ENCODE measurements at places on chromosomes 12 and 14.
A peak's percentile ranks its signal among the peaks of the same experiment; 100 is the strongest.

- DNase-seq: peak; percentile 39
These were observed 153.9 kb upstream of the RMST start for GRCh38 chr12:97308576-97309198.

DNA sequence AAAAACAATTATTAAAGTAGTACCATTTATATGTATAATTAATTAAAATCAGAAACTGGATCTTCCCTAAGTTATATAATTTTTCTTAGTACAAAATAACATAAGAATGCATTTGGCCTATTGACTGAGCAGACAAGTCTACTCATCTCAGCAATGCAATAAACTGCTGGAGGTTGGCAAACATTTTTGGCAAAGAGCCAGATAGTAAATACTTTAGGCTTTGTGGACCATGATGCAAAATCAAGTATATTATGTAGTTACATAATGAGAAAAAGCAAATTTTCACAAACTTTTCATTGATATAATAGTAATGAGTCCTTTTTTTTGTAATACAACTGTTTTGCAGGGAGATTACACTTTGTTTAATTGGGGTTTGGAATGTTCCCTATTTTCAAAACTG lies 30.9 kb downstream of the ERGIC2 start:
- DNase-seq: peak; percentile 56

DNA sequence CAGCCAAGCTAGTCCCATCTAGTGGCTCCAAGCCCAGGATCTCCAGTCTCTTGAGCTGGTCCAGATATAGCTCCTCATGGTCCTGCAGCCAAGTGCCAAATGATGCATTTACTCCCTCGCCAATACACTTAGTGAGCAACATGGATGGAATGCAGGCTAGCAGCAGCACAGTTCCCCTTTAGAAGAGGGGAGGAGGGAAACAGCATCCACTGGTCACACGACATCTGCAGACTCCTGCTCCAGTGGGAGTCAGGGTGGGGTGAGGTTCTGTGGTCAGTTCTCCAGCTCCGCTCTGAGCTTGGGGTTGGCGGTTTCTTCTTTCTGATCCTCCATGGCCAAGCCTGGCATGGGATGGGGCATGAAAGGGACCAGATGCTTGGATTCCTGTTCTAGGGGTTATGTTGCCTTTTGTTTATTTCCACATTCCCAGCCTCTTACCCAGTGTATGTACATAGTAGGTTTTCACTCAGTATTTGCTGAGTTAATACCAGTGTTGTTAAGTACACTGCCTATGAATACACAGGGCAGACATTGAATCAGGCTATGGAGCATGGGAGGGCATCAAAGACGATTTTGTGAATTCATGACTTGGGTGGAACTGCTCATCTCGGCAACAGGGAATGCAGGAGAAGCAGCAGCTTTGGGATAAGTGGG lies 57.3 kb downstream of the GALNT16 start:
- DNase-seq: peak; percentile 88

DNA sequence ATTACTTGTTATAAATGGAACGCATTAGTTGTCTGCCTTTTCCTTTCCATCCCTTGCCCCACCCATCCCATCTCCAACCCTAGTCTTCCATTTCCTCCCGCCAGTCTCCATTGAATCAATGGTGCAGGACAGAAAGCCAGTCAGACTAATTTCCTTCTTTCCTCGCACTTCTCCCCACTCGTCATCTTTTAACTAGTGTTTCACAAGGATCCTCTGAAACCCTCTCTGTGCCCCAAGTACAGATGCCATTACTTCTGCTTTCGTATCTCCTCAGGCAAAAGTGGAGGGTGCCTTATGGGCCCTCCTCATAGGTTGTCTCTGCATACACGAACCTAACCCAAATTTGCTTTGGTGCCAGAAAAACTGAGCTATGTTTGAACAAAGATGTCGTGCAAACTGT lies 4.2 kb downstream of the DAZAP2 start:
- DNase-seq: no peak

GRCh38 chr12:105279460-105280056 lies 43.6 kb upstream of the APPL2 start:
- DNase-seq: no peak

- no peak for DNase-seq
These were observed 116.3 kb downstream of the DPF3 start for GRCh38 chr14:72777636-72778035.

GRCh38 chr14:58055497-58056010 lies 96.5 kb downstream of the ARMH4 start:
- no peak for DNase-seq

DNA sequence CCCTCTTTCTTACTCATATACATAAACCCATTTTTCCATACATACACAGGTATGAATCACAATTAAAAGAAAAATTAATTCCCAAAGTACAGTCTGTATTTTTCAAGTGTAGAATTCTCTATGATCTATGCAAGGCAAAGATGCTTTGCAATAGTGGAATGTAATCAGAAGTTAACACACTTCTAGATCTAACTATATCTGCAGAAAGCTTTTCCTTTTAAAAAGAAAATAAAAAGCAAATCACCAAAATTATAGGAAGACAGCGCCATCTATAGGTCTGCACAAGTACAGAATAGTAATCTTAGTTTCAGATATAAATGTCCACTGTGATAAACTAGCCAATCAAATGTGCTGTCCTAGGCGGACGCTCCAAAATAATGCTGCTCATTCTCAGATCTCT lies 22.0 kb downstream of the SLC25A21 start:
- DNase-seq: peak; percentile 38

DNA sequence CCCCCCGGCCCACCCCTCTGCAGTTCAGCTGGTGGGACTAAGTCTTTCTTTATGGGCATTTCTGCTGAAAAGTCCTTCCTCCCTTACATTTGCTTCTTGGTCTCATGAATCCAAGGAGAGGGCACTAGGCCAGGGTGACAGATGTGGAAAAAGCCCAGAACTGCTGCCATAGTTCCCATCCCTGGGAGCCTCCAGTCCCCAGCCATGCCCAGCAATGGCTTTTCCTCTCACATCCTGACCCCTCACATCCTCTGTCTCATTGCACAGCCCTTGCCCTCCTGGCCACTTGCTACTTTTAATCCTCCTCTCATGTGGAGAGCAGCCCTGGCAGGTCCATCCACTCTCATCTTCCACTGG lies 122.5 kb downstream of the ZFP36L1 start:
- DNase-seq: peak; percentile 42

DNA sequence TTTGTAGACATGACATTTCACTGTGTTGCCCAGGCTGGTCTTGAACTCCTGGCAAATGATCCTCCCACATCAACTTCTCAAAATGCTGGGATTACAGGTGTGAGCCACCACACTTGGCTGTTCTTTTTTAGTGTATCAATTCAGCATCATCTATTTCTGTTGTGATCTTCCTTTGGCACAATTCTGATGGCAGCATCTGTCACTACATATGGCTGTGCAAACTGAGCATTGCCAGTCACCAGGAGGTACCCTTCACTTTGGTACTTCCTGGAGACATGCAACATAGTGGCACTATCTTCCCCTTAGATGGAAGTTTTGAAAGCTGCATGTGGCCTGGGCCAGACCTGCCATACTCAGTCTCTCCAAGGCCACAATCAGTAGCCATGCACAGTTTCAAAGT lies 467.1 kb upstream of the TMPO start:
- peak; percentile 16 for DNase-seq

DNA sequence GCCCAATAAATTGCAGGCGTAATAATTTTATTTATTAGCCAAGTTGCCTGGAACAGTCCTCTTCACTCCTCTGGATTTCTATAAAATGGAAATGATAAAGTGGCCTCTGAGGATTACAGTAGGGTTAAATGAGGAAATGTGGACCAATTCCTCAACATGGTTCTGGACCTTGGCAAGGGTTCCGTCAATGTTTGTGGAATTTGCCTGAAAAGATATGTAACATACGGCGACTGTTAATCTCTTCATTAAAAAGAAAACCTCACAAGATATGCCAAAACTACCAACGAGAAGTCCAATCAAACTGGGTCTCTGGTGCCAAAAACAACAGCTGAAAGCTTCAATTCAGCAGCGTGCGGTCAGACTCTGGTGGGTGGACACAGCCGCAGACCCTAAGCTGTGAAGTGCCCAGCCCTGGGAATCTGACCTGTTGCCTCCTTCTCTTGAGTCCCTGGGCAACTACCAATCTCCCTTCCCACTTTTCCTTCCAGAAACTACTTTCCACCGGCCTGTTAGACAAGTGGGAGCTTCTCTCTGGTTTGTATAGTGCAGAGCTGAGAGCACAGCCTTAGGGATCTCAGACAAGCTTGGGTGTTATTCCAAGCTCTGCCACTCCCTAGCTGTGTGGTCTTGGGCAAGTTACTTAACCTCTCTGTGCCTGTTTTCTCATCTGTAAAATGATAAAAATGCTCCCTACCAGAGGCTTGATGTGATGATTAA lies 190.5 kb upstream of the GSC start:
- DNase-seq: no peak

DNA sequence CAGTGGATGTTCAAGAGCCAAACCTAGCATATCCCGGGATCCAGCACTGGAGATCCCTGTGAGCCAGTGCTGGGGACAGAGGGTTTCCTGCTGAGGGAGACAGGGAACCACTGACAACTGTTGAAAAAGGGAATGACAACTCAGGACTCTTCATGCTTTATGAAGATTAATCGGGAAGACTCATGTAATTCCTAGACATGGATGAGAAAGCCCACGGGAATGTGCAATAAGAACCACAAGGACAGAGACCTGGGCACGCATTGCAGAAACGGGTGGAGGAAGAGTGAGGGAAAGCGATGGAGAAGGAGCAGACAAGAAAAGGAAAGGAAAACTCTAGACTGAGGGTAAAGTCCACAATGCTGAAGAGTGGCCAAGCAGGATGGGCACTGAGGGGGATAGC lies 296.0 kb downstream of the PCNX1 start:
- DNase-seq: no peak

DNA sequence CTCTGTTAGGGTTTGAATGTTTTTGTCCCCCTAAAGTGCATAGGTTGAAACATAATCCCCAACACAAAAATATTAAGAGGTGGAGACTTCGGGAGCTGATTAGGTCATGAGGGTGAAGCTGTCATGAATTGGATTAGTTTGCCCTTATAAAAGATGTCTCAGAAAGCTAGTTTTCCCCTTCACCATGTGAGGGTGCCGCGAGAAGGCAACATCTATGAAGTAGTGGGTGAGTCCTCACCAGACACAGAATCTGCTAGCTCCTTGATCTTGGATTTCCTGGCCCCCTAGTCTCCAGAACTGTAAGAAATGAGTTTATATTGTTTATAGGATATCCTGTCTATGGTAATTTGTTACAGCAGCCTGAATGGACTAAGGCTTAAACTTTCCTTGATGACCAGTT lies 301.5 kb upstream of the ATP2B1 start:
- DNase-seq: no peak

DNA sequence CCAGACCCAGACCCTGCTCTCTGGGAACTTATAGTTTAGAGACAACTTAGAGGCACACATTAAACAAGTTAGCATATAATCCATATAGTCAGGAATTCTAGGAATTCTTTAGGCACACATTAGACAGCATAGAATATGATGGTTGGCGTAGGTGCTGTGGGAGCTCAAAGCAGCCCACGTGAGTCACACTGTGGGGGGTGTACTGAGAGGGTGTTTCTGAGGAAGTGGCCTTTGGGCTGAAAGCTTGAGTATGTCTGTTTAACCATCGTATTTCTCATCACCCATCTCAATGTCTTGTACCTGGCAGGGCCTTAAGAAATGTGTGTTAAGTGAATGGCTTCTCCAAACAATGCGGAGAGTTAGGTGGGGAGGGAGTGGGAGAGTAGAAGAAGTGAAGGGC lies 67.2 kb downstream of the TMEM30B start:
- DNase-seq: no peak

DNA sequence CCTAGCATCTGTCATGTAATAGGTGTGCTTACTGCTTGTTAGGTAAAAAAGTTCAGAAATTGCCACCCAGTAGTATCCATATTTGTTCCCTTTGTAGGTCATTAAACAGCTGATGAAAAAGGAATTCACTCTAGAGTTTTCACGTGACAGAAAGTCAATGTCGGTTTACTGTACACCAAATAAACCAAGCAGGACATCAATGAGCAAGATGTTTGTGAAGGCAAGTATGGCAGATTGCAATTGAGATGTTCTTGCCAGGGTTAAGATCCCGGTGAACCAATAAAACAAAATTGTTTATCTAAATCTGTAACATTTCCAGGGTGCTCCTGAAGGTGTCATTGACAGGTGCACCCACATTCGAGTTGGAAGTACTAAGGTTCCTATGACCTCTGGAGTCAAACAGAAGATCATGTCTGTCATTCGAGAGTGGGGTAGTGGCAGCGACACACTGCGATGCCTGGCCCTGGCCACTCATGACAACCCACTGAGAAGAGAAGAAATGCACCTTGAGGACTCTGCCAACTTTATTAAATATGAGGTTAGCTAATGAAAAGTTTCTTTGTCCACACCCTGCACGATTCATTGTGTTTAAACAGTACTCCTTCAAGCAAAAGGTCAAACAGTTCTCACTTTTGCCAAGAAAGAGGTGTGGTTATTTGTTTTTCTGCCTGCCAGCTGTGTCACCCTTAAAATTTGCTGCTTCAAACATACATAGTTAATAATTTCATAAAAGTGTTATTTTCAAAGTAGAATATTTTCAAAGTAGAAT lies 58.3 kb downstream of the ATP2A2 start:
- DNase-seq: no peak

- no peak for DNase-seq
These were observed 585.6 kb upstream of the MIS18BP1 start for GRCh38 chr14:45838597-45838996.

- DNase-seq: no peak
These were observed 244.0 kb downstream of the BCL11B start for GRCh38 chr14:99028041-99028440.

GRCh38 chr14:33120341-33120740 lies 181.7 kb downstream of the NPAS3 start:
- no peak for DNase-seq

DNA sequence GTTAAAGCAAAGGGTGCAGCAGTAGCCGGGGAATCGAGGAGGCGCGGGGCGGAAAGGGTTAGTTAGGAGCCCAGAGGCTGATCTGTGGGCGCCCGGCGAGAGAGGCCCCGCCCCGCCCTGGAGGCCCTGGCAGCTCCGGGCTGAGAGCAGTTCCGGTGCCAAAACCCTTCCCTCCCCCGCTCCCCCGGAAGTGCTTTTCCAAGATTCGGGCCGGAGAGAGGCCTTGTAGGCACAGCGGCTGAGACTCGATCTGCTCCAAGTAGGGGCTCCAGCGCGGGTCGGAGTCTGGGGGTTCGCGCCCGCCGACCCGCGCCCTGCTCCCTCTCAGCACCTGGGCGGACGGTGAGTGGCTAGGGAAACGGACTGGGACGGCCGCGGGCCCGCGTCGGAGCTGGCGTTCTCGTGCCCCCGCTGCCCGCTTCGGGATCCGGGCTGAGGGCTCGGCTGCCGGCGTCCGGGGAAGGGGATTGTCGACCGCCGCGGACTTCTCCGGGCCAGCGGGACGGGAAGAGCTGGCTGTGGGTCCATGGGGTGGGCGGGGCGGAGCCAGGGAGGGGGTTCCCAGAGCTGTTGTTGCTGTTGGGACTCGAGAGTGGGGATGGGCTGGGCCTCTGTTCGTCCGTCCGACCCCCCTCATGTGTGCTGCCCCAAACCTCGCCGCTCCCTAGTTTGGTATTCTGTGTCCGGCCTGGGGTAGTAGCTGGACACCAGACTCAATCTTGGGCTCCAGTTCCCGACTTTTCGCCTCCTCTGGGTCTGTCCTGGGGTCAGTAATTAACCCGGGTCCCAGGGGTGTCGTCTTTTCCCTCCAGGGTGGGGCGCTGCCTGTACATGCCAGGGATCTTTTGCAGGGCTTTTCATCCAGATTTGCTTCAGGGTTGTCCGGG lies at the start of gene FRS2:
Gene FRS2 (plus strand): TSS at position 200 of the 887 bp plus-strand sequence. CDS start 98,643 bp downstream, outside the sequence.
- peak; percentile 83 for DNase-seq

GRCh38 chr12:120735181-120735580 lies 9.6 kb downstream of the ACADS start:
- no peak for DNase-seq

- no peak for DNase-seq
These were observed 14.3 kb downstream of the ISCA2 start for GRCh38 chr14:74507840-74508239.

Measured in NCI-H446 treated with DMSO at 0.1 percent for 48 hours (cell line).